ENCODE measurements at places on chromosomes 12 and 14. TPM values are rescaled to one million over a fixed set of nuclear protein-coding genes. Genes with fewer than 3 reads are reported as not detected.

DNA sequence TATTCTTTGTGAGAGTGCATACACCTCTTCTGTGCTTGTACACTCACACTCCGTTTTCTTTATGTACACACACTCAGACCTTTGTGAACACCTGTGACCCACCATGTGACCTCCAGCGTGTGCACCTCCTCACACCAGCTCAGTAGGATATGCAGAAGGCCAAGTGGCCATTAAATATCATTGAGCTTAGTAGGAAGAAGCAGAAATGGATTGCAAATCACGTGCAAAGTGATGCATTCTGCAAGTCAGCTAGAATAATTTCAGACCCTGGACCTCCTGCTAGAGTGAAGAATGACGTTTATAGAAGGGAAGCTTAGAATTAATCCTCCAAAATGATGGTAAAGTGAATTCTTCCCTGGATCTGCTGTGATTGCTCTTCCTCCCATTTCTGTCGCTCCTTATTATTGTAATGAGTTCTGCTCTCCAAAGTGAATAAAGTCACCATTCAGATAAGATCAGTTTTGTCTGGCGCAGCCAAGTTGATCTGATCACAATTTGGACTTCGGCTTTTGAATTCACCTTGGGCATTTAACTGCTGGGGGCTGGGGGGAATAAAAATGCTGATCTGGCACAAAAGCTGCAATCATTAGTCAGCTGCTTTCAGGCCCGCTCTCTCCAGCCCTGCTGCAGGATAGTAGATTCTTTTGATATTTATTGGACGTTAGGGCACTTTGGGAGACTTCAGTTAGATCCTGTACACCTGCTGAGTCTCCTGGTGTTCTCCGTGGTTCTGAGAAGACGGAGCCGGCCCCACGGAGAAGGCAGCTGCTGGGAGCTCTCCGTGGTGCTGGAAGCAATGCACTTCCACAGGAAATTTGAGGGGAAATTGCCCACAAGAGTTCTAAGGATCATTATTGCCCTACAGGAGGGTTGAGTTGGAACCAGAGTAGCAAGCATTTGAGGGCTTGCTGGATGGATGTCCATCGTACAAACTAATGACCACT is 12.4 kb upstream of the NRXN3 start:
- DNase-seq, result no peak

TMEM132C gene
- total RNA-seq, result not detected

- DNase-seq, result no peak
Observed at GRCh38 chr12:23504641-23505399, 444.6 kb downstream of the SOX5 start.

PTGER2 gene
- total RNA-seq, result 4.3 TPM

- DNase-seq, result no peak
Observed at GRCh38 chr12:10033783-10034545, 3.5 kb downstream of the CLEC9A start.

- DNase-seq, result no peak
Observed at GRCh38 chr14:24147761-24148428, 597 bp downstream of the RNF31 start.

- DNase-seq, result no peak
Observed at GRCh38 chr14:105532735-105533141, 6.4 kb downstream of the TMEM121 start.

DNA sequence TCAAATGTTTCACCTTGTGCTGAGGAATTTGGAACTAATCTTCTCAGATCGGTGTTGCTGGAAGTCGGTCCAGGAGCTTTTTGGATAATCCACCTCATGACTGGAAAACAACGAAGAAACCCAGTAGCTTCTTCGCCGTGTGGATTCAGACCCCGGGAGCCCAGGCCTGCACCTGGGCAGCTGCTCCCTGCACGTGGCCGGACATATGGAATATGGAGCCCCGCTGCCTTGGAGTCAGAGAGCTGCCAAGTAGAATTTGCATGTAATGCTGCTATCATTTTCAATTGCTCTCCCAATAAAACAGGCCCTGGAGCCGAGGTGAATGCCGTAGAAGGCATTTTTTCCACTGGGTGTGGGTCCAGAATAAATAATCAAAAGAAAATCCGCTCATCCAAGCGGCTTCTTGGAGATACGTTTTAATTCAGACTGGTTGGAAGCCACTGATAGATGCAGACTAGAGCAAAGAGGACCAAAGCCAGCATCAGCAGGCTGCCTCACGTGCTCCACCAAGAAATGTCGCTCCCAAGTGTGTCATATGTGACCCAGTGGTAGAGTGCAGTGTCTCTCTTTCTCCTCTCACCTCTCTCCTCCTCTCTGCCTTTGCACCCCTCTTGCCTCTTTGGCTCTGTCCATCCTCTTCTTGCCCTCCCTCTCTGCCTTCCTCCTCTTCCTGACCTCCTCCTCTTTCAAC is 115.3 kb downstream of the ZNF664 start:
- no peak for DNase-seq

GRCh38 chr12:130835011-130835410 is 4.0 kb downstream of the STX2 start:
- DNase-seq, result no peak

DNA sequence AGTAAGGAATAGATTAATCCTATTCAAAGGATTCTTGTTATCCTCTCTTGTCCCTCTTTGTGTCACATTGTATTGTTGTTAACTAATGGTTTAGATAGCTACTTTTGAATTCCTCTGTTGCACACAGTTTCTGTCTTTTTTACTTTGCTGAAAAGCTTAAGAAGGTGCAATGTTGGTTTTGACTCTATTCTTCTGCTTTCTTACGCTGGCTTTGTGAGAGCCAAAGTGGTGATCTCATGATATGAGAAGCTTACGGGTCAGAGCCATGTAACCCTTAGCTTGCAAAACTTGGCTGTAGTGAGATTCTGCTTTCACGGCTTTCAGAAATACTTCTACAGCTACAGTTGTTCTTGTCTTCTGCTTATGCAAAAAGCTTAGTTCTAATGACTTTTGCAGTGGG is 239.7 kb downstream of the TRHDE start:
- DNase-seq, result no peak

DNA sequence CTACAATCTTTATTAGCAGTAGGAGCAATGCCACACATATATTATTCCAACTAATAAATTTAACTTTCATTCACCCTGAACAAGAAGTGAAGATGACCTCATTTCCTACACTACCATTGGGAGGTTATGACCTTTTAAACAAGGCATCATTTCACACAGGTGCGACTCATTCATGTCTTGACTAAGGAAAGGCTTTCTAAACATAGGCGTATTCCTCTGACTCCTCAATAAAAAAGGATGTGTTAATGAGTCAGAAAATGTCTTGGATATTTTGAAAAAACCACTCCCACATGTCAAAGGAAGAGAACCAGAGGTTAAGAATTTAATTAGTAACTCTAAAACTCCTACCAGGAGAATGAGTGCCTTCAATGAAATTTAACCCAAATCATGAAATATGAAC is 115.2 kb downstream of the PRICKLE1 start:
- no peak for DNase-seq

RNASE7 gene
- not detected for total RNA-seq

All from thoracic aorta (tissue), 2 donors.